T-cell (primary cell): ENCODE measurements at places on chromosomes 3 and 15. TPM values are rescaled to one million over a fixed set of nuclear protein-coding genes. Genes with fewer than 3 reads are reported as not detected.

Gene PLOD2
- 0.28 TPM for total RNA-seq

DNA sequence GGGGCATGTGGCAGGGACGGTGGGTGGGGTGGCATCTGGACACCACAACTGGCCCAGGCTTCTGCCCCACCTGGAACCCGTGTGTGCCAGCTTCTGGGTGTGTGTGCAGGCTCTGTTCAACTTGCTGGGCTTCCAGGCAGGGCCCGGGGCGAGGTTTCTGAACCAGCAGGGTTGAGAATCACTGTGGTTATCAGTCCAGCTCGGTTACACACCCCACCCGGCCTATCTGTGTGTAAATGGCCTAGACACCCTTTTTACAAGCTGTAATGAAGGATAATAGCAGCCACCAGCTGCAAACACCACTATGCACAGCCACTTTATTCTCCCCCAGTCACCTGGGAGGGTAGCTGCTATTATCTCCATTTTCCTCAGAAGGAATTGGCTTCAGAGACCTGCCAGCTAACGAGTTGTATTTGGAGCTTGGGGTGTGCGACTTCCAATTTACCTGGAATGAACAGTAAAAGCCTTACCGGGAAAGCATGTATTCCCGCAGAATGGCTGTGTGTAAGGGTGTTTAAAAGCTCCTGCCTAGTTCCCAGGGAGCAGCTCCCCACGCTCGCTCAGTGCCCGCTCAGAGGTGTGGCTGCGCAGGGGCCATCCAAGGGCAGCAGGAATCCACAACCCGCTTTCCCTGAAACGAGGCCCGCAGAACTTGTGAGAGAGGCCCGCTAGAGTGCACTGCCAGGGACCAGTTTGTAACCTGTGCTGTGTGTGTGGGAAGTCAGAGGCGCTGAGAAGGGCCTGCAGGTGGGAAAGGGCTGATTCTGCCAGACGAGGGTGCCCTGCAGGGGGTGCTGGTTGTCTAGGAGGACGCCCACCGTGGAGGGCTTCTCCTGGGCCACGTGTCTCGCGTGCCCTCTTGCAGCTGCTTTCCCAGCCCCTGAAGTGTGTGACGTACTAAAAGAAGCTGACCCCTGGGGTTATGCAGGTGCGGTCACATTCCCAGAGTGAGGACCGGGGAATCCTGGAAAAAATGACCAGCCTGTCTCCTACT, 83.5 kb downstream of the C3orf70 start:
- DNase-seq: no peak

GRCh38 chr3:157275832-157276231, 115.9 kb upstream of the CCNL1 start:
- DNase-seq: no peak

GRCh38 chr3:83226751-83227150, 1465.3 kb upstream of the GBE1 start:
- DNase-seq: no peak

GRCh38 chr15:63970621-63971426, 75.5 kb downstream of the DAPK2 start:
- DNase-seq: no peak

GRCh38 chr3:156802821-156803606, 23.1 kb upstream of the LEKR1 start:
- DNase-seq: no peak
